ENCODE measurements at places on chromosomes 5 and 9.
A peak's percentile ranks its signal among the peaks of the same experiment; 100 is the strongest.

DNA sequence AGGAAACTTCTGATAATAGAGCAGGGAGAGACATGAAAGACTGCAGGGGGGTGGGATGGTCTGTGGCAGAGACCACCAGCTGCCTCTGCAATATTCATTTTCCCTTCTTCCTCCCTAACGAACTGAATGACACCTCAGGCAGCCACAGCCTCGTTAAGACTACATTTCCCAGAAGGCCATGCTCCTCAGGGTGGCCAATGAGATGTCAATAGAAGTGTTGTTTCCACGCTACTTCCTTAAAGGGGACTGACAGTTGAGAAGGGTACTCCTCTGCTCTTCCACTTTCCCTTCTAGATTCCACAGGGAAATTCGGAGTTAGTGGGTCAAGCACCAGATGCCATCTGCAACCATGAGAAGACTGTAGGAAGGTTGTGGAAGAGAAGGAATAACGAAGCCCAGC is 52.0 kb upstream of the DAPK1 start:
- DNase-seq = peak; percentile 20

DNA sequence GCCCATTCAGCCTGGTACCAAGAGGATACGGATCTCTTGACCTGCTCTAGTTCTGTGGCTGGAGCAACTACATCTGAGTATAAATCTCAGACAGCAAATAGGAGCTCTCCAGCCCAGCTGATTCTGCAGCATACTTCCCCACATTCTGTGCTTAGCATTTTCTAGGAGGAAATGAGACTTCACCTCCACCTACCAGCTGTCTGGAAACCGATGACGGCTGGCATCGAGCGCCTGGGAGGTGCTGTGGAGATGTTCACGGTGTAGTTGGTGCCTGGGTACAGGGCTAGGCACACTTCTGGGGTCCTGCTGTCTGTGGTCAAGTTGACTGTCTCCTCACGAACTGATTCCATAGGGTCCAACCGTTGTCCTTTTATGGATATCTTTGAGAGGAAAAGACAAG is 63.6 kb downstream of the SUSD1 start:
- no peak for DNase-seq

- DNase-seq = no peak
Observed at GRCh38 chr9:123406016-123406415, 50.0 kb downstream of the CRB2 start.

DNA sequence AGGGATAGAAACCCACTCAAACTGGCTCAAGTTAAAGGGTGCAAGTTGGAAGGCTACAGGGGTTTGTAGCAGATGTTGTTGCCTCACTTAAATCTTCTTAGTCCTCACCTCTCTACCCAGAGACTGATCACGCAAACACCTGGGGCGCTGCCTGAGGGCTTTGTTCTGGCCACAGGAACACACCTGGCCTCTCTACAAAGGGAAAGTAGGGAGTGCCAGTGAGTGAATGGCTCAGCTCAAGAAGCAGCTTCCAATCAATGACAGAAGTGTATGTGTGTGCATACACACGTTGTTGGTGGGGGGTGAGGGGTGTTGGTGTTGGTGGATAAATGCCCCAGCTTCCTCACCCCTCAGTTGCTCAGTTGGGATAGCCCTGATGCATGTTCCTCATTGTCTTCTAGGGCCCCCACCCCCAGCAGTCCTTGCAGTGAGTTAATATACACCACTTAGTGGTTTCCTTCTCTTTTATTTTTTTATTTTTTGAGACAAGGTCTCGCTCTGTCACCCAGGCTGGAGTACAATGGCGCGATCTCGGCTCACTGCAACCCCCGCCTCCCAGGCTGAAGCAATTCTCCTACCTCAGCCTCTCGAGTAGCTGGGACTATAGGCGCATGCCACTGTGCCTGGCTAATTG is 30.6 kb upstream of the CTNNA1 start:
- no peak for DNase-seq

- peak; percentile 63 for DNase-seq
Observed at GRCh38 chr5:132883261-132883834, 9.9 kb downstream of the LEAP2 start.

DNA sequence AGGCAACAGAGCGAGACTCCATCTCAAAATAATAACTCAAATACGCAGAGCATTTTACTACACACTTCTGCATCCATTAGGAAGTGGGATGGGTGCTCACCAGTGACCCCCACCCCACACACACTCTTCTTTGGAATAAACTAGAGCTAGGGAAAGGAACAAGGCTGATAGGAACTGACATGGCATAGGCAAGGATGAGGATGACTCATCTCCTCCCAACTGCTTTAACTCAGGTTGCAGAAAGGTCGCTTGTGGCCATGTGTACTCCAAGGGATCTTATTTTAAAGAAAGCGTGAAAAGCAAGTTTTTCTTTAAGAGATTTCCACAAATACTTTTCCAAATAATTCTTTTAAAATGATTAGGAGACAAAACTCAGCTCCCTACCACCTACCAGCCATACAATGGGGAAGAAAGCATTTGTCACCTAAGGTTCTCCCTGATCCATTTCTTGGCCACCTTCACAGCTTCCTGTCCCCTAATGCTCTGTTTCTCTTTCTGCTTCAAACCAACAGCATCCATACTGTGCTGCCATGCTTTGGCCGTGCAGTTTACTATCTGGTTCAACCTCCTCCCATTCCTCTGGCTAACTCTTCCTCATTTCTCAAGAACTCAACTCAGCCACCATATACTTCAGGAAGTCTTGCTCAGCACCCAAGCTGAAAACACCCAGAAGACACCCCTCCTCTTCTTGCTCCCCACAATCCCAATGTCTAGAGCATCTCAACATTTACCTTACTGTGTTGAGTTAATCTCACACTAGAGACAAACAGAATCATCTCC is 211.9 kb downstream of the ACTL7B start:
- peak; percentile 64 for DNase-seq

GRCh38 chr5:139711067-139711905 is 63.1 kb downstream of the CXXC5 start:
- peak; percentile 76 for DNase-seq

- no peak for DNase-seq
Observed at GRCh38 chr9:96660692-96661248, 5.7 kb upstream of the PRXL2C start.

- no peak for DNase-seq
Observed at GRCh38 chr9:32454280-32454679, 69.8 kb downstream of the ACO1 start.

DNA sequence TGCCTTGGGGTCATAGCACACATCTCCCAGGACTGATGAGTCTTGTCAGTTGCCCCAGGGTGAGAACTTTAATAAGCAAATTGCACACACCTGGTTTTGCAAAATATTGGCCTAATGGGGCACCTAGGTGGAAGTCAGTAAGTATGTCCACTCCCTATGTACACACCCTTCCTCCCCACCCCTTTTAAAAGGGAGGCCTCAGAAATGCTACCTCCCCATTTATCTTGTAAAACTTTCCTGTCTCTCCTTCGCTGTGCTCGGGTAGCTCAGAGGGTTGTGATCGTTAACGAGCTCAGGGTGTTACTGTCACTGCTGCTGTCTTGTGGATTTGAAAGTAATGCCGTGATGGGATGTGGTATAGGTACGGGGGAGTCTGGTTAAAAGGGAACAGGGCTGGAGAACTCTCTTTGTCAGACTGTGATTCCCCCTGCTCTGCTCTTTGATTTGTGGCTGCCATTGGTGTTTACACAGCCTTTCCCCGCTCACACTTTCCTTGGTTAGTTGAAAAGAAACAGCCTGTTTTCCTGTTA is 26.2 kb downstream of the ZNF462 start:
- DNase-seq = no peak

DNA sequence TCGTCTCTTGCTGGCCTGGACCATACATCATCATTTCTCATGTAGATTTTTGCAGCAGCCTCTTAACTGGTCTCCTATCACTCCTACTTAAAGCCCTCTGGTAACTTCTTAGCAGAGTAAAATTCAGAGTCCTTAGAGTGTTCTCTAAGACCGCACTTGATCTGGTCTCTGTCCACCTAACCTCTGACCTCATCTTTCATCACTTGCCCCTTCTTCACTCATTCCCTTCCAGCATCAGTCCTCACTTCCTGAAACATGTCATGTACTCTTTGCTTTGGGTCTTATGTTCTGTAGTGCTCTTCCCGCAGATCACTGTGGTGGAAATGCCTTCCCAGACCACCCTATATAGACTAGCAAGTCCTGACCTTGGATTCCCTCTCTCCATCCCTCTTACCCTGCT is 9.8 kb downstream of the LARP1 start:
- no peak for DNase-seq

DNA sequence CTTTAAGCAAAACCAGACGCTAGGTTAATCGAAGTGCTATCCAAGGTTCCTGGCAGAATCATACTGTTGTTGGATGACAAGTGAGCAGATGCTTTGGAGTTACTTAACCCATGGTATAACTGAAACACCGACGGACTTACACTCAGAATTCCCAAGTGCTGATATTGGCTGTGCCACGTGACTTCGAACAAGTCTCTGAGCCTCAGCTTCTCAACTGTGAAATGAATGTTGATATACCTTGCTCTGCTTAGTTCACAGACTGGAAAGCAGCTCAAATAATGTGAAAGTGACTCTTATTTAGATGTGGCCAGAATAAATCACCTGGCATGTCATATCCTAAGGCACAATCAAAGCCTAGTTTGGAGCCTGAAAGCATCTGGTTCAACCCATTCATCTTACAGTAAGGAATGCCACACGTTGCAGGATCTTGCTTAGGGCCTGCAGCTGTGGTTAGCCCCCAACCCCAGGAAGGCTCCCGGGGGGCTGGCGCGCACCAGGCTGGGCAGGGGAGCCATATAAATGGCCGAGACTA is 759 bp downstream of the GEMIN5 start:
- DNase-seq = no peak

DNA sequence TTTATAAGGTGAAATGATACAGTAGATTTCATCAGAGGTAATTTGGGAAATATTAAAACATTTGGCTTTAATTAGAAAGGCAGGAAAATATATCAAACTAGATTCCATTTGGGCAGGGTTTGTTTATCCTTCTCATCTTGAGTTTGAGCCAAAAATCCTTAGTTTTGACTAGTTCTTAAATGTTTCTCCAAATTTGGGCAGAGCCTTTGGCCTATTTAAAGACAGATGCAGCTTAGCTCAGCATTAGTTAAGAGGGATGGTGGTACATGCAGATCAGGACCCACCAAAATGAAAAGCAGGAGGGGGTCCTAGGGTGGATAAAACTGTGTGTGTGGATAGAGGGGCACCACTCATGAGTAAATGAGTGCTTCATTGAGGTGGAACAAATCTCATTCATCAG is 20.3 kb upstream of the ARRDC3 start:
- peak; percentile 80 for DNase-seq

DNA sequence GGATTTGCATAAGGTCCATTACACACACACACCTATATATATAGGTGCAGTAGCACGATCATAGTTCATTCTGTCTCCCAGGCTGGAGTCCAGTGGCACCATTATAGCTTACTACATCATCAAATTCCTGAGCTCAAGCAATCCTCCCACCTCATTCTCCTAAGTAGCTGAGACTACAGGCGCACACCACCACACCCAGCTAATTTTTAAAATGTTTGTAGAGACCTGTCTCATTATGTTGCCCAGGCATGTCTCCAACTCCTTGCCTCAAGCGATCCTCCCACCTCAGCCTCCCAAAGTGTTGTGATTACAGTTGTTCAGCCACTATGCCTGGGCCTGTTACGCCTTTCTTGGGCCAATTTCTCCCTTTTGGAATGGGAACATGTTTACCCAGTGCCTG is 39.7 kb downstream of the DNAJB5 start:
- no peak for DNase-seq

- no peak for DNase-seq
Observed at GRCh38 chr5:177124486-177124991, 9.0 kb upstream of the NSD1 start.

DNA sequence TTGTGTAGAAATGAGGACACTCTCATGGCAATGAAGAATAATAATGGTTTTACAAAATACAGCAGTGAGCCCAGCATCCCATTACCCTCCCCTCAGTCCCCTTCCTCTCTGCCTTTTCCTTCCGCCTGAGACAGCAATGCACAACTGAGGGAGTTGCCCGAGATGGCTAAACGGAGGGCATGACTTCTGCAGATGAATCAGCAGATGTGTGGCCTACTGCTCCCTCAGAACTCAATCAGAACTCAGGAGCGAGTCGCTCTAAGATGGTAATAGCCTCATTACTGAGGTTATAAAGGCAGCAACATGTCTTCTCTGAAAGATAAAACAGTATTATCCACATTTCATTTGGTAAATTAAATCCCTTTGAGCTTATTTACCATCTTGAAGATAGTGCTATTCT is 326.6 kb downstream of the ENC1 start:
- no peak for DNase-seq

DNA sequence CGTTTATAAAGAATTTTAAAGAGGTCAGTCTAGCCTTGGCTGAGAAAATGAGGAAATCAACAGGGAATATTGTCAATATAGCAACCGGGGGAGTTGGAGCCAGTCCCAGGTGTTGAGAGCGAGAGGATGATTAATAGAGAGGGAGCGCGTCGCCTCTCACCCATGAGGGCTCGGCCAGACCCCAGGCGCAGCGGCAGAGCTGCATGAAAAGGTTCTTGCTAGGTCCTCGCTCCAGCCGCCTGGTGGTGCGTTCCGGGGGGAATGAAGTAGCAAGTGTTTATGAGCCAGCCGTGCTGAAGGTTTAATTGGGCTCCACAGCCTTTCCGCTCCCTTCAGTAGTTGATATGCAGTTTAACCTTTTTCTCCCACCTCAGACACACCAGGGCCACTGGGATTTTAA is 167.3 kb upstream of the IRX1 start:
- DNase-seq = no peak

- DNase-seq = no peak
Observed at GRCh38 chr9:81666123-81666522, 23.2 kb downstream of the TLE1 start.

GRCh38 chr5:83991566-83992224 is 271.0 kb upstream of the HAPLN1 start:
- peak; percentile 36 for DNase-seq

GRCh38 chr5:44336708-44337107 is 52.5 kb downstream of the FGF10 start:
- DNase-seq = no peak

DNA sequence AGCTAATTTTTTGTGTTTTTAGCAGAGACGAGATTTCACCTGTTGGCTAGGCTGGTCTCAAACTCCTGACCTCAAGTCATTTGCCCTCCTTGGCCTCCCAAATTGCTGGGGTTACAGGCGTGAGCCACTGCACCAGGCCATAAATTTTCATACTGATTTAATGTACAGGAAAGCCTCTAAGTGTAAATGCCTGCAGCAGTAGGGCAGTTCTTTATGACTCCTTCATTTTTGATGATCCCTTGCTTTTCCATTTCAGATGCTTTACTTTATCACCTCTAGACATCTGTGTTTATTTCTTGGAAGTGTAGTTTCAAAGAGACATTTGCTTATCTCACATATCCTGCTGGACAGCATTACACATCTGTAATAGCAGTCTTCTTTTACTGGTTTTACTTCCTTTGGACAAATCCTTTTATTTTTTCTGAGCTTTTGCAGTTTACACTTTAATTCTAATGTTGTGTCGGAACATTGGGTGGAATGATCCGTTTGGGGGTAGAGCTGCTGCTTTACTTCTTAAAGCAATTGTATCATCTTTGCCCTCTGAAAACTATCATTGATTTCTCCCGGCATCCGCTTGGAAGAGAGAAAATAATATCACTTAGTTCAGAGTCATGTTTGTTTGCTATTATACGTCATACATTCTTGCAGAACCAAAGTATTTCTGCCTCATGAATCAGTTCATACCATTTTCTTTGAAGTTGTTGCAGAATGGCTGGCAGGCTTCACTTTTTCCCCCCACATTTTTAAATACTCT is 36.0 kb downstream of the SCGB3A1 start:
- DNase-seq = peak; percentile 3

GRCh38 chr5:145347026-145347616 is 488.0 kb downstream of the PRELID2 start:
- peak; percentile 47 for DNase-seq

- DNase-seq = no peak
Observed at GRCh38 chr5:81188962-81189361, 44.2 kb upstream of the CKMT2 start.

- no peak for DNase-seq
Observed at GRCh38 chr9:94270009-94270408, 10.9 kb downstream of the ZNF169 start.

Measured in fibroblast of skin of right biceps (primary cell).